ENCODE measurements at places on chromosomes 4 and X.

DNA sequence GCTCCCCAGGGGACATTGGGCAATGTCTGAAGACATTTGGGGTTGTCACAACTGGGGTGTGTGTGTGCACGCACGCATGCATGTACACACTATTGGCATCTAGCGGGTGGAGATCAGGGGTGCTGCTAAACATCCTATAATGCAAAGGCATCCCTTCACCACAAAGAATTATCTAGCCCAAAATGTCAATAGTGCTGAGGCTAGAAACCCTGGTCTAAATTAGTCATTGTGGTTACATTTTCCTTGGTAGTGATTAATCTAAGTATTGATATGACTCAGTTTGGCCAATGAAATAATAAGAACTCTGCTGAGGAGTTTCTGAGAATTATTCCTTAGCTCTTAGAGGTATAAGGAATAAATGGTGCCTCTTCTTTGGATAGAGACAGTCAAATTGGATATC is 200.2 kb downstream of the CLCN4 start:
- DNase-seq, result no peak

- no peak for DNase-seq
These were observed 115.5 kb upstream of the MYOZ2 start for GRCh38 chr4:119020158-119020557.

GRCh38 chr4:8777320-8778196 is 94.1 kb downstream of the HMX1 start:
- no peak for DNase-seq

- peak; percentile 82 for DNase-seq
These were observed 73.7 kb upstream of the STIM2 start for GRCh38 chr4:26786916-26787315.

GRCh38 chr4:163048447-163048846 is 118.2 kb downstream of the NAF1 start:
- peak; percentile 68 for DNase-seq

DNA sequence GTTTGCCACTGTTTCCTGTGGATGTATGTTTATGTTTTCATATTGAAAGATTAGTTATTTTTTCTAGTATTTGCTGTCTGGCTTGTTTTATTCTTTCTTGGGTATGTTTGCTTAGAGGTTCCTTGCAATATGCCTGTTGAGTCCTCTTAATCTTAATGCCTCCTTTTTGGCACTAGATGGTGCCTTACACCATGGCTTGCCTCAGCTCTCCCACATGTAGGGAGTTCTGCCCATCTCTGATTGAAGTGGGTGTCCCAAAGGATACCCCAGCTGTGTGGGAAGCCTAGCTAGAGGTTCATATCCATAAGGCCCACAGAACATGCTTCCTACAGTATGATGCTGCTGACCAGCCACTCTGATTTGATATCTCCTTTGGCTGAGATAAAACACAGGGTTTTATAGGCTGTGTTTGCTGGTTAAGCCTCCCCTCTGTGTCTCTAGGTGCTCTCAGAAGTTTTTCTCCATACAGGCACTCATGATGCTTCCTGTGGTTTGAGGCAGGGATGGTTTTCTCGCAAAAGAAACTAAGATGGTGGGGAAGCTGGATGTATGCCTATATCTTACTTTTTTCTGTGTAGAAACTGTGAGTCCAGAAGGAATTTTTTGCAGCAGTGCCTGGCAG is 162.4 kb downstream of the ASB9 start:
- DNase-seq, result peak; percentile 1

DNA sequence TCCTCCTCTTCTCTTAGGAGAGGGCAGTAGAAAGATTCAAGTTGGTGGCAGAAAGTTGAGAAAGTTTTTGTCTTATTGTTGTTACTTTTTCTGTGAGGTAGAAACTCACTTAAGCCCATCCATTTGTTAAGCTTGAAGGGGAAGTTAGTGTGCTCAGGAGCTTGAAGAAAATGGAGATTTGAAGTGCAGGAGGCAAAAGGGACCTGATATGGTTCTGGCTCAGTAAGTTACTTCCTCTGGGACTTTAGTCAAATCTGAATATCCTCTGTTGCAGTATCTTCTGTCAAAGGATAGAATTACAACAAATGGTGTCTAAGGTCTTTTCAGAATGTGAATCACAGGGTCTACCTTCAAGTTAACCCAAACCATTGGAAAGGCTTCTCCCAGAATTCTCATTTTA is 46.2 kb downstream of the CXCL13 start:
- no peak for DNase-seq

DNA sequence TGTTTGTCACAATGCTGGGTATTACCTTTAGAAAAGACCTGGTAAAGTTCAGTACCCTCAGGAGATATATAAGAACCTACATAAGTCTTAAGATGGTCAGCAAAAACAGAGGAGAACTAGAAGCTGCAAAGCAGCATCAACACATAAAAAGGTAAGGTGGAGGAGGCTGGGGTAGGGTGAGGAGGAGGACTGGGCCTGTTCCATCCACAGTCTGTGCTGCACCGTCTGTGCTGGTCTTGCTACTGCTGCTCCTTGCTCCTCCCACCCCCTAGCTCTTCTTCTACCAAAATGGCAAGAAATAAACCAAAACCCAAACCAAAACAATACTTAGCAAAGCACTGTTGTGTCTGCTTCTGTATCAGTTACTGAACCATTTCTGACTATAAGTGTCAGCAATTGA is 102.2 kb downstream of the CDS1 start:
- DNase-seq, result no peak
